ENCODE measurements at places on chromosomes 5 and 9. TPM values are rescaled to one million over a fixed set of nuclear protein-coding genes. Genes with fewer than 3 reads are reported as not detected.

Gene GAS1
- total RNA-seq, result 0.99 TPM

Gene TMEM171
- 8.0 TPM for total RNA-seq

Gene CFAP77
- not detected for total RNA-seq

Gene SPINK4
- total RNA-seq, result not detected

Gene PLAC8L1
- total RNA-seq, result not detected

Gene ENHO
- not detected for total RNA-seq

Gene OBP2B
- total RNA-seq, result not detected

Data from foreskin keratinocyte (primary cell).